Activated naive CD4-positive, alpha-beta T cell (primary cell): ENCODE measurements at places on chromosomes 12 and 14.

DNA sequence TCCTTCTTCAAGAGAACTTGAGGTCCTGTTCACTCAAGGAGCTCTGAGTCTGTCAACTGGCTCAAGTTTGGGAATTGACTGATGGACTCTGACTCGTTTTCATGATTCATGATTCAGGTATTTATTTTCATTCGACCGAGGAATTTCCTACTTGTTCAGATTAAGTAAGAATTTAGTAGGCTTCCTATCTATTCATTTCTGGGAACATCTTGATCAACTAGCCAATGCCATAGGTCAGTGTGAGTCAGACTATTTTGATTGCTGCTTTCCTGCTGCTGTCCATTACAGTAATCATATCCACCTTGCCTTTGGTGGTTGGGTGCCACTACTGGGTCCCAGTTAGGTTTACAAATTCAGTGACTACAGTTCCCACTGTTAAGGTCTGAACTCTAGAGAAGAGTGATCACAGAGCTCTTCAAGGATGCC lies 6.1 kb downstream of the FAM186A start:
- DNase-seq = no peak

DNA sequence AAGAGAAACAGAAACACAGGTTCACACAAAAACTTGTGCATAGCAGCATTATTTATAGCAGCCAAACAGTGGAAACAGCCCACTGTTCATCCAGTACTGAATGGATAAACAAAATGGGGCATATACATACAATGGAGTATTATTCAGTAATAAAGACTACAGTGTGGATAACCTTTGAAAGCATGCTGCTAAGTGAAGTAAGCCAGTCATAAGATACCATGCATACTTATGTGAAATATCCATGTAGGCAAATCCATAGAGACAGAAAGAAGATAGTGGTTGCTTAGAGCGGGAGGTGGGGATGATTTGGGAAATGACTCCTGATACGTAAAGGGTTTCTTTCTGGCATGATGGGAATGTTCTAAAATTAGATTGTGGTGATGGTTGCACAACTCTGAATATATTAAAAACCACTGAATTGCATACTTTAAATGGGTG lies 99.4 kb downstream of the CRADD start:
- no peak for DNase-seq

- no peak for DNase-seq
Measured at GRCh38 chr14:61344437-61345150, 23.2 kb downstream of the PRKCH start.

DNA sequence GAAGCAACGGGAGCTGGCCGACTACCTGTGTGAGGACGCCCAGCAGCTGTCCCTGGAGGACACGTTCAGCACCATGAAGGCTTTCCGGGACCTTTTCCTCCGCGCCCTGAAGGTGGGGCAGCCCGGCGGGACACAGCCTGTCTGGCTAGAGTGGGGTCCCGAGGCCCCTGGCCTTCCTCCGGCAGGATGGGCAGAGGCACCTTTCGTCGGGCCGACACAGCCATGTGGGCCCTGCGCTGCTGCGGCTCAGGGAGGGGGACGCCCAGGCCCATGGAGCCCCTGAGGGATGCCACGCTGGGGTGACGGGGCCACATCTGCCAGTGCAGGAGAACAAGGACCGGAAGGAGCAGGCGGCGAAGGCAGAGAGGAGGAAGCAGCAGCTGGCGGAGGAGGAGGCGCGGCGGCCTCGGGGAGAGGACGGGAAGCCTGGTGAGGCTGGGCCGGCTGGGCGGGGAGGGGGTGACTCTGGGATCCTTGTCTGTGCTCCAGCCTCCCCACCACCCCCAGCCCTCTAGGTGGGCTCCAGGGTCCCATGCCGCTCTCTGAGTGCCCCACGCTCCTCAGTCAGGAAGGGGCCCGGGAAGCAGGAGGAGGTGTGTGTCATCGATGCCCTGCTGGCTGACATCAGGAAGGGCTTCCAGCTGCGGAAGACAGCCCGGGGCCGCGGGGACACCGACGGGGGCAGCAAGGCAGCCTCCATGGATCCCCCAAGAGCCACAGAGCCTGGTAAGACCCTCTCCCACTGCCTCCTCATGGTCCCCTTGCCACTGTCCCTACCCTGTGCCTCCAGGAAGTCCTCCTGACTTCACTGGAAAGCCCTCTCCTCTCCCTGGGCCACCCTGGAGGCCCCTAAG lies 10.9 kb upstream of the ADSS1 start:
- DNase-seq = no peak

GRCh38 chr12:53795927-53796326 lies 44.1 kb upstream of the CISTR start:
- no peak for DNase-seq

DNA sequence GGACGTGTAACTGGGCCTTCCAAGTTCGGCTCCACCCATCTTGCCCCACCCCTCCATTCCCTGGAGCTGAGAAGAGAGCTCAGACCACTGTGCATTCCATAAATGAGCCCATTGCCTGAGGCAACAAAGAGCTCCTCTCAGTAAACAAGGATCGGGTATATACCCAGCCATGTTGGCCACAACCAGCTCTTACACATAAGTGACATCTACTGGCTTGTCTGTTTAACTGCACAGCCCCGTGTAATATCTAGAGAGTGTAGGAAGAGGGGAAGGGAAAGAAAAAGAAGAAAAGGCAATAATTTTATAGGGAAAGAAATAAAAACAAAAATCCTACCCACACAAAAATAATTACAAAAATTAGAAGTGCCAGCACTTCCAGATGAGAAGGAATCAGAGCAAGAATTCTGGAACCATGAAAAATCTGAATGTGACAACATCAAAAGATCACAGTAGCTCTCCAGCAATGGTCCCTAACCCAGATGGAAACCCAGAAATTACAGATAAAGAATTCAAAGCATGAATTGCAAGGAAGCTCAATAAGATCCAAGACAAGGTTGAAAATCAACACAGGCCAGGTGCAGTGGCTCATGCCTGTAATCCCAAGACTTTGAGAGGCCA lies 308.1 kb downstream of the RPAP3 start:
- DNase-seq = no peak

DNA sequence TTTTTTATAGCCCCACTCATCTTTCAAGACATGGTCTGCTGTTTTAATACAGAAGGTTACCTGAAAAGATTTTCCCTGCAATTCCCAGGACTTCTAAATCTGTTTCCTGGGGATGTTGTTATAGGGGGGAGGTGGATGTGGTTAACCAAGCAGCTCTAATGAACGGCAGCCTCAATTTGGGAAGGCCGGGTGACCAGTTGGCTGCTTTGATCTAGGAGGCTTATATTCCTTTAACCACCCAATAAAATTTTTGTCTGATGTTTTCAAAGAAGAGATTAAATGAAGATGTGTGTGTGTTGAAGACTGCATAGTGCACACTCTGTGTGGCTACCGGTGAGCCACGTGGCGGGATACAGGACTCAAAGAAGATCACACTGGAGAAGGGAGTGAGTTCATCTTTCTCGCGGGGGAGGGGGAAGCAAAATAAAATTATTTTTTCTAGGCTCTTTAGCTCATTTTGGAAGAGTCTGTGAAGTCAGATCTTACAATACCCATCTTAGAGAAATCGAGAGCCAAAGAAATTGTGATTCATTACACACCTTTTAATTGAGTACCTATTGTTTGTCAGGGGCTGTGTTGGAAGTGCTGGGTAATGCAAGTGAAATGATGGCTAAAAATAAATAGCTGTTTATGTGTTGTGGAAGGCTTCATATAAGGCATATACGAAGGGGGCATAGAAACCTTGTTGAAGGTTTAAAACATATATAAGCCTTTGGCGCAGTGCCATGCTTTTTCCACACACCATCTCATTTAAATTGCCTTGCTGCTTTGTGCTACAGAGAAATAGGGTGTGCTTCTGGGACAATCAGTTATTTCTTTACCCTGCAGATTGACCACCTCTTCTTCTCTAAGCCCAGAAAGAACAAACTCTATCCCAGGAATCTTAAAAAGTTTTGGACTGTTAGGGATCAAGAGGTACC lies 18.5 kb downstream of the ELK3 start:
- DNase-seq = no peak

GRCh38 chr14:75141967-75142366 lies 15.1 kb upstream of the NEK9 start:
- DNase-seq = no peak
